Subcutaneous adipose tissue (tissue), 4 donors: ENCODE measurements at places on chromosomes 13 and 19. TPM values are rescaled to one million over a fixed set of nuclear protein-coding genes. Genes with fewer than 3 reads are reported as not detected.

The SYNGR4 gene
- total RNA-seq: not detected

The SRRM5 gene
- 0.34 TPM for total RNA-seq

The LRG1 gene
- total RNA-seq: 2.0 TPM

The COL5A3 gene
- 20.1 TPM for total RNA-seq

The SOHLH2 gene
- 0.98 TPM for total RNA-seq

The KCTD4 gene
- not detected for total RNA-seq

The SH2D3A gene
- total RNA-seq: 1.3 TPM

The ADGRE2 gene
- 2.8 TPM for total RNA-seq

The TMEM150B gene
- 12.2 TPM for total RNA-seq

The ZNF763 gene
- 3.2 TPM for total RNA-seq

The AMER2 gene
- total RNA-seq: not detected

The ZNF568 gene
- total RNA-seq: 10.8 TPM

The TEX30 gene
- total RNA-seq: 14.0 TPM

The CD209 gene
- total RNA-seq: 24.8 TPM

The AMH gene
- not detected for total RNA-seq

The SMIM44 gene
- not detected for total RNA-seq

The GRIN3B gene
- total RNA-seq: not detected

The ZNF155 gene
- total RNA-seq: 9.8 TPM

The INSL3 gene
- total RNA-seq: not detected

The CCL25 gene
- total RNA-seq: not detected

The GAPDHS gene
- total RNA-seq: not detected

The POLR2I gene
- total RNA-seq: 35.5 TPM

The EHD2 gene
- 77.5 TPM for total RNA-seq

The C1QTNF9B gene
- not detected for total RNA-seq

The CCDC169 gene
- total RNA-seq: not detected

The MEF2B gene
- not detected for total RNA-seq

The ZNF417 gene
- 14.2 TPM for total RNA-seq

The TMEM272 gene
- not detected for total RNA-seq

The PSG1 gene
- total RNA-seq: not detected

The SBK3 gene
- total RNA-seq: not detected

The CLN5 gene
- 37.9 TPM for total RNA-seq

The RGCC gene
- total RNA-seq: 259 TPM

The PCP2 gene
- total RNA-seq: not detected

The VSIG10L gene
- 0.44 TPM for total RNA-seq

The DACH1 gene
- 1.2 TPM for total RNA-seq

The CNN1 gene
- 5.9 TPM for total RNA-seq

The ZNF442 gene
- total RNA-seq: 4.0 TPM

The PSG2 gene
- total RNA-seq: not detected

The PLK5 gene
- total RNA-seq: not detected

The RPL28 gene
- 590 TPM for total RNA-seq

The SIGLEC5 gene
- 2.5 TPM for total RNA-seq
